EH (cell line): ENCODE measurements at places on chromosomes 3 and 15.

DNA sequence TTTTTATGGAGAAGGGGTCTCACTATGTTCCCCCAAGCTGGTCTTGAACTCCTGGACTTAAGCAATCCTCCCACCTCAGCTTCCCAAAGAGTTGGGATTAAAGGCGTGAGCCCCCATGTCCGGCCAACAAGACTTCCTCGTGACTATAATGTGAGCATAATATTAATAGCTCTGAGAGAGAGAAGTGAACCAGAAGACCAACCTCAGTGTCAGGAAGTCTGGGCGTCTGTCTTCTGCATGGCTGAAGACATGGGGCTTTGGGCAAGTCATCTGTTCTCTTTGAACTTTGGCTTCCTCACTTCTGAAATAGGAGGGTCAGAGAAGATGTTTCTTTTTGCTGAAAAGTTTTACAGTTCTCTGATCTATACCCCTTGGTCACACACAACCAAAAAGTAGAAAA, 92.1 kb downstream of the SLC49A4 start:
- DNase-seq = no peak

- peak; percentile 41 for DNase-seq
Measured at GRCh38 chr3:124962403-124962940, 27.9 kb upstream of the MUC13 start.

DNA sequence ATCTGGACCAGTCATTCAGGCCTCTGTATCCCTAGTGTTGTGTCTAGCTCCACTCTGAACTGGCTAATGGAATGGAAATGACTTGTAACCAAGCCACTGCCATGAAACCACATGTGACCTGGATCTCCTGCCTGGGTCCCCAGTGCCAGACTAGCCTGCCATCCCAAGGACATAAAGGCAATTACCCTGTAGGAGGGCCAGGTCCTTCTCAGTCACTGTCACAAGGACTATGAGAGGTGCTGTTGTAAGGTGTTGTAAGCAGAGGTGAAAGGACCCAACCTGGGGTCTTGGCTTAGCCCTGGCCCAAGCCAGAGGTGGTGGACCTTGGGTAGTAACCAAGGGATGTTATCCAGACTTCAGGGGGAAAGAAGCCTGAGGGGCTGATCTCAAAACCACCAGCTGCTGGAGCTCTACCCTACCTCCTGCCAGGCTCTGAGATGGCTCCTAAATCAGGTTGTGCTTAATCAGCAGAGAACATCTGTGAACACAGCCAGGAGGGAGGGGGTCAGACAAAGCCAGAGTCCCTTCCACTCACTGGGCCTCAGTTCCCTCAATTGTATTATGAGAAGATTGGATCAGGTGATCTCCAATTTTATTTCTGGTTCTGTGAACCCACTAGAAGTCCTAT, 15.7 kb upstream of the KLHL24 start:
- no peak for DNase-seq

GRCh38 chr3:79039192-79039591, 728.6 kb downstream of the ROBO1 start:
- no peak for DNase-seq

GRCh38 chr15:45187578-45187893, 230 bp downstream of the SHF start:
- no peak for DNase-seq

DNA sequence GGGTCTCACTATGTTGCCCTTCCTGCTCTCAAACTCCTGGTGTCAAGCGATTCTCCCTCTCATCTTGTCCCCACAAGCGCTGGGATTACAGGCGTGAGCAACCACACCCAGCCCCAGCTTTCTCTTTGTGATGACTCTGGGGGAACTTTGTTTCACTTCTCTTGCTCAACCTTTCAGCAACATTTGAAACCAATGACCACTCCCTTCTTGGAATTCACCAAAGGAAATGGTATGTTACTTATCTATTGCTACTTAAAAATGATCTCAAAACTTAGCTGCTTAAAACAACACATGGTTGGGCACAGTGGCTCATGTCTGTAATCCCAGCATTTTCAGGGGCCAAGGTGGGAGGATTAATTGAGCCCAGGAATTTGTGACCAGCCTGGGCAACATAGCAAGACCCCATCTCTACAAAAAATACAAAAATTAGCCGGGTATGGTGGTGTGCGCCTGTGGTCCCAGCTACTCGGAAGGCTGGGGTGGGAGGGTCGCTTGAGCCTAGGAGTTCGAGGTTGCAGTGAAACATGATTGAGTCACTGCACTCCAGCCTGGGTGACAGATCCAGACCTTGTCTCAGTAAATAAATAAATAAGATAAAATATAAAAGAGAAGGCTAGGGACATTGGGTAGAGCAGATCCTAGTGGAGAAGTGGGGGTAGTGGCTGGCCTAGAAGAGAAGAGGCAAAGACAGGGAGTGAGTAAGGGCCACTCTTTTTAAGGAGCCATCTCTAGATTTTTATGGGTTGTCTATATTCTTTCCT, 10.3 kb upstream of the COPG1 start:
- DNase-seq = peak; percentile 21

DNA sequence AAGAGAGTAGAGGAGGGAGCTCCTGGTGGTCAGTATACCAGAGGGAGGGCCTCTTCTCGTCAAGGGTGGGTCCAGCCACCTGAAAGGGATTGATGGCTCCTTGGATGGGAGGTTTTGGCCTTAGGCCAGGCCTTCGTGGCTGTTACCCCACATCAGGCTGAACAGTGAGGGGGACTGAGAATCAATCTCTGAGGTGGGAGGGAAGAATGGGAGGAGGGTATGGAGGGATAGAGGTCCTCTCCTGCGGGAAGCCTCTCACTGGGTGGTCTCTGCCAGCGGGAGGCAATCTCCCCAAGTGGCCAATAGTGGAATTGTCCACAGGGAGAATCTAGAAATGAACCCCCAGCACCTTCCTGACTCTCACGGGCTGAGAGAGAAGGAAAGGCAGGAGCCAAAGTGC, 53.5 kb downstream of the BSN start:
- DNase-seq = no peak

- DNase-seq = no peak
Measured at GRCh38 chr15:50886139-50886467, 22.4 kb upstream of the AP4E1 start.

GRCh38 chr3:113161661-113162060, 49.7 kb upstream of the BOC start:
- no peak for DNase-seq

DNA sequence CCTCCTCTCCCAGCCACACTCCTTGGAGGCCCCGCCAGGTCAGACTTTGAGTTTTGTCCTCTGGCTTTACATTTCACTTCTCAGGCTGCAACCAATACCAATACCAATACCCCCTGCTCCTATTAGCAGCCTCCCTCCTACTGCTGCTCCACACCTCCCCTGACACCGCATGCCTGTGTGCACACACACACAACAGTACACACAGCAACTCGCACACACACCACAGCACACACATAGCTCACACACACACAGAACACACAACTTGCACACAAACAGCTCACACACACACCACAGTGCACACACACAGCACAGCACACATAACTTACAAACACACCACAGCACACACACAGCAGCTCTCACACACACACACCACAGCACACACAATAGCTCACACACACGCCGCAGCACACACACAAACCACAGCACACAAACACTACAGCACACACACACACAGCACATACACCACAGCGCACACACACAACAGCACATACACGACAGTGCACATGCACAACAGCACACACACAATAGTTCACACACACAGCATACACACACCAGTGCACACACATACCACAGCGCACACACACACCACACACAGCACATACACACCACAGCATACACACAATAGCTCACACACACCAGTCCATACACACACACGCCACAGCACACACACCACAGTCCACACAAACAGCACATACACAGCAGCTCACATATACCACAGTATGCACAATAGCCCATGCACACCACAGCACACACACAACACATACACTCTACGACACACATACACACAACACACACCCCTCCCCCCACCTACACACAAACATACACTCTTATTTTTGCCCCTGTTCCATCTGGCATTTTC, 204.7 kb downstream of the UACA start:
- no peak for DNase-seq

DNA sequence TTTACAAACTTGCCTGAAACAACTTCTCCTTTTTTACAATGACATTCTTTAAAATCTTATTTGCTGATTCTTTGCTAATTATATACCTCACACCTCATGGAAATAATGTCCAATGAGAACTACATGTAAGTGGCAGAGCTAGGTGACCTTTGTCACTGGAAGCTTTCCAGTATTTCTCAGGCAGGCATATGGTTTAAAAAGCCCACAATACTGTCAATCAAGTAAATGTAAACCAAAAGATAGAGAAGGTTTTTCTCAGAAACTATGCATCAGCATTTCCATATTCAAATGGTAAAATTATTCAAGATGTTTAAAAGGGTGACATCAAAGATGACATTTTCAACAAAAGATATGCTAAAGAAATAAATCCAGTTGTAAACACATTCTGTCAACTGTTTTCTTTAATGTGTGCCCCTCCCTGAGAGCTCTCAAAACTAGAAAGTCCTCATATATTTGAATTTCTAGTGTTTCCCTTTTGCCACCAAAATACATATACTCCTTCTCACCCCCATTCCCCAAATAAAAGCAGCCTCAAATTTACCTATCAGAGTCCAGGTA, 10.1 kb upstream of the STRIT1 start:
- no peak for DNase-seq

GRCh38 chr3:25744470-25744869, 38.8 kb downstream of the NGLY1 start:
- DNase-seq = no peak
